EL (cell line): ENCODE measurements at places on chromosomes 12 and 14.
A peak's percentile ranks its signal among the peaks of the same experiment; 100 is the strongest.

GRCh38 chr14:92601757-92602417, 88.3 kb downstream of the RIN3 start:
- DNase-seq = no peak

DNA sequence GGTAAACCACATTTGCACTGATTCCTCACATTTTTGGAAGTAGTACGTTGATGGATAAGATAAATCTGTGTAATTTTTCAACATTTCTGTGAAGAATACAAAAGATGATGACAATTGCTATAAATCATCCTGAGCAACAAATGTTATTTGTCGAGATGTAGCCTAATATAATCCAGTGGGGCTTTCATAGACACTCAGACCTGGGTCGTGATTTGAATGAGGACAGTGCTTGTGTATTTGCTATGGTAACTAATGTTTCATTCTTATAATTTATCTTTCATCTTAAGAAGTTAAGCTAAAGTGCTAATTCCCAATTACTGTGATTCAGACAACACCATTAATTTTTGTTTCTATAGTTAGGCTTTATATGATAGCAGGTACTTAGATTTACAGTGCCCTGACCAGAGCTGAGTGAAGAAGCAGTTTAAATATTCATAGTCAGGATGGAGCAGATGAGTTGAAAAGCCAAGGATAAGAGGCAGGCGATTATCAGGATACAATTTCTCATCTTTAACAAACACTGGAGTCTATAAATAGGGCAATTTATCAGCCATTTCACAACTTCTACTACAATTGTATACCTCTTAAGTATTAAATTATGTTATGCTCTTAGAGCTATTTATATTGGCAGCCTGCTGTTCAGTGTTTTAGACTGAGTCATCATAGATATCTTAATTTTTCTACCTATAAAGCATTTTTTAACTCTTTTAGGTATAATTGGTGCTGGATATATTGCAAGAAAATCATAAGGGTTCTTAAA, 359.9 kb downstream of the TRHDE start:
- no peak for DNase-seq

- no peak for DNase-seq
Measured at GRCh38 chr12:93315907-93316622, 61.7 kb upstream of the NUDT4 start.

- no peak for DNase-seq
Measured at GRCh38 chr12:77606348-77606747, 224.3 kb upstream of the NAV3 start.

GRCh38 chr12:26823390-26823789, 9.6 kb downstream of the ITPR2 start:
- DNase-seq = peak; percentile 44

DNA sequence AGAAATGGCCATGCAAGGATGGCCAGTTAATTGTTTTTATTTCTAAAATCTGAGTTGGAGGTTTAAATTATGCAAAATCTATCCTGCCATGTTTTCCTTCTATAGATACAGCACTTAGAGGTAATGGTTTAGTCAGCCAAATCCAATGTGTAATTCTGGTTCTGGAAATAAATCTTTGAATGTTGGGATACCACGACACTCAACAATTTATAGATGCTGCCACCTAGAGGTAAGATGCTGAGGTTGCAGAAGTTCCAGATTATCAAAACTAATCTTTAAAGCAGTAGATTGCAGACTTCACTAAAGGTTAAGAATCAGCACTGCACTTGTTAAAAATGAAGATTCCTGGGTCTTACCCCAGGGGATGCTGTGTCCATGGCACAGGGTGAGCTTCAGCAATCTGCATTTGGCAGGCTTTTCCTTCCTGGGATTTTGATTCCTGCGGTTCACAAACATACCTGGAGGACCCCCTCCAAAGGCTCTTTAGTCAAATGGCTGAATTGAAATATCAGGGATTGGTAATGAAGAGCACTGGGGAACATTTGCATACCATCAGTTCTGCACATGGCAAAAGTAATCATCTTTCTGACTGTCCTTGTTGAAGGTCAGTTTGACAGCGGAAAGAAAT, 53.4 kb upstream of the ANO4 start:
- DNase-seq = peak; percentile 28

- DNase-seq = no peak
Measured at GRCh38 chr14:69500736-69501135, 16.2 kb downstream of the PLEKHD1 start.

DNA sequence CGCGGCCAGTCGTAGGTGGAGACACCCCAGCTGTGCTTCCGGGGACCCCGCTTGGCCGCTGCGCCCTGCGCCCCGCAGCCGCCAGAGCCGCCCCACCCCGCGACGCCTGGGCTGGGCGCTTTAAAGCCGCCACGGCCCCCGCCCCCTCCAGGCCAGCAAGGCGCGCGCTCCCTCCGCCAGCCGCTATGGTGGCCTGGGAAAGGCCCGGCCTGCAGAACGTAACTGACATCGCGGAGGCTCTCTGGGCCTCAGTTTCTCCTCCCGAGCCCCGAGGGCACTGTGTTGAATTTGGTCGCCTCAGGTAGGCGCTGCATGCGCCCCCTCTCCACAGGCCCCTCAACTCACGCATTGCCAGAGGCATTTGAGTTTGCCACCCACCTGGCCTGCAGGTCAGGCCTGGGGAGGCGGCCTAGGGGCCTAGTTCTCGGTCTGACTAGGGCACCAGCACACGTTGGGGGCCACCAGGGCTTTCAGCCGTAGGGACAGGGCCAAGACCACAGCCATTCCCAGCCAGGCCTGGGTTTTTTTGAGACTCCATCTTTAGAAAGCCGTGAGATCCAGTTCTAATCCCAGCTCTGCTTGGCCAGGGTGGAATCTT, at the start of gene NGB:
Gene NGB (minus strand): TSS at position 94 of the 598 bp plus-strand sequence. CDS start 269 bp downstream, outside the sequence.
- no peak for DNase-seq

DNA sequence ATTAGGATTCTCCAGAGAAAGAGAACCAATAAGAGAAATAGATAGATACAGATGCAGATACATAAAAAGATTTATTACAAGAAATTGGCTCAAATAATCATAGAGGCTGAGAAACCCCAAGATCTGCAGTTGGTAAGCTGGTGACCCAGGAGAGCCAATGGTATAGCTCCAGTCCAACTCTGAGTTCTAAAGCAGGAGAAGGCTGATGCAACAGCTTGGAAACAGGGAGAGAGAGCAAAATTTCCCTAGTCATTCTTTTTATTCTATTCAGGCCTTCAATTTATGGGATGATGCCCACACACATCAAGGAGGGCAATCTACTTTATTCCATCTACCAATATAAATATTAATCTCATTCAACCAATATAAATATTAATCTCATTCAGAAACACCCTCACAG, 218.2 kb downstream of the PRKD1 start:
- no peak for DNase-seq

GRCh38 chr12:93738199-93739058, 61.3 kb downstream of the CRADD start:
- no peak for DNase-seq

- DNase-seq = no peak
Measured at GRCh38 chr12:113088037-113088436, 31.5 kb downstream of the DTX1 start.

GRCh38 chr12:19338405-19338804, 100.9 kb upstream of the AEBP2 start:
- DNase-seq = peak; percentile 7

GRCh38 chr14:91273885-91274273, 29.4 kb upstream of the GPR68 start:
- no peak for DNase-seq

DNA sequence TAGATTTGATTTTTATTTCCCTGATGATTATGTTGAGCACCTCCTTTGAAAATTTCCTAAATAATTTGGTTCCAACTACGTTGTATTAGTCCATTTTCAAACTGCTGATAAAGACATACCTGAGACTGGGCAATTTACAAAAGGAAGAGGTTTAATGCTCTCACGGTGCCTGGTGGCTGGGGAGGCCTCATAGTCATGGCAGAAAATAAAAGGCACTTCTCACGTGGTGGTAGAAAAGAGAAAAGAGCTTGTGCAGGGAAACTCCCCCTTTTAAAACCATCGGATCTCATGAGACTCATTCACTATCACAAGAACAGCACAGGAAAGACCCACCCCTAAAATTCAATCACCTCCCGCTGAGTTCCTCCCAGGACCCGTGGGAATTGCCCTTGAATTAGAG, 372.3 kb downstream of the RPL10L start:
- no peak for DNase-seq

GRCh38 chr12:69095765-69096477, 143.4 kb upstream of the CPSF6 start:
- no peak for DNase-seq

DNA sequence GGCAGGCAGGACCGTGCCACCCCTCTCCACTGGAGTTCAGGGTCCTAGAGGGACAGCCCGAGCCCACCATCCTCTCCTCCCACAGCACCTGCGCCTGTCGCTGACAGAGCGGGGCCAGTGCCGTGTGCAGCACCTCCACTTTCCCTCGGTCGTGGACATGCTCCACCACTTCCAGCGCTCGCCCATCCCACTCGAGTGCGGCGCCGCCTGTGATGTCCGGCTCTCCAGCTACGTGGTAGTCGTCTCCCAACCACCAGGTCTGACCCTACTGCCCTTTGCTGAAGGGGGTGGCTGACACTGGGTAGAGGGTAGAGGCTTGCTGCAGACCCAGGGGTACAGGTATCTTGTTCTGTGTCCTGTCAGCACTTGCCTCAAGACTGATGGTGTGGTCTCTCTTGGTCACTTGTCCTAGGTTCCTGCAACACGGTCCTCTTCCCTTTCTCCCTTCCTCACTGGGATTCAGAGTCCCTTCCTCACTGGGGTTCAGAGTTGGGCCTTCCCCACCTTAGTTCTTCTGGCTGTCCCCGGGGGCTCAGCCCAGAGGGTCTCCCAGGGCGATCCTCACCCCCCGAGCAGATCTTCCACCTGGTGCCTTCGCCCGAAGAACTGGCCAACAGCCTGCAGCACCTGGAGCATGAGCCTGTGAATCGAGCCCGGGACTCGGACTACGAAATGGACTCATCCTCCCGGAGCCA, 42.0 kb downstream of the SH2B3 start:
- no peak for DNase-seq

- DNase-seq = no peak
Measured at GRCh38 chr14:86203843-86204242, 673.9 kb downstream of the FLRT2 start.

DNA sequence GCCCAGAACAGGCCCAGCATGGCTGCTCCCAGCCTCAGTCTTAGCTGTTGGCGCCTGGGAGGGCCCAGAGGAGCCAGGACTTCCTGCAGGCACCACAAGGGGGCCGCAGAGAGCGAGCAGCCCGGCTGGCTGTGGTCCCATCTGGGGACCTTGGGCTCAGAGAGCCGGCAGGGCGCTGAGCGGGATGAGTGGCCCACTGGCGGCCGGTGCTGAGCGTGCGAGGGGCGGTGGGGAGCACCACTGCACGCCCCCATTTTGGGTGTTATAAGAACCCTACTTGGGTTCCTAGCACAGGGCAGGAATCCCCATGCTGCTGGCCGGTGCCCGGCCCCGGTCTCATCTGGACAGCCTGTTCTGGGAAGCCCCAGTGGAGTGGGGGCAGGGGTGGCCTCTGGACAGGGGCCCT, 25.9 kb upstream of the CRIP2 start:
- DNase-seq = peak; percentile 38

DNA sequence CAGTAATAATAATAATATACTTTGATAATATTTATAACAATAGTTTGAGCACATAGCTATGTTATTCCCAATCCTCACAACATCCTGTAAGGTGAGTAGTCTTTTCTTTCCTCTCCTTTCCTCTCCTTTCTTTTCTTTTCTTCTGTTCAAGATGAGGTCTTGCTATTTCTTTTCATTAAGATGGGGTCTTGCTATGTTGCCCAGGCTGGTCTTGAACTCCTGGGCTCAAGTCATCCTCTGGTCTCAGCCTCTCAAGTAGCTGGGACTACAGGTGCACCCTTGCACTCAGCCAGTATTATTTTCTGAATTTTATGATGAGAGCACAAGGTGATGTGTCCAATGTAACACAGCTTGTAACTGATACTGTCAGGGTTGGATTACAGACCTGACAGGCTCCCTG, 134.6 kb downstream of the OTOGL start:
- no peak for DNase-seq

GRCh38 chr12:88420457-88420856, 159.8 kb downstream of the KITLG start:
- peak; percentile 90 for DNase-seq

DNA sequence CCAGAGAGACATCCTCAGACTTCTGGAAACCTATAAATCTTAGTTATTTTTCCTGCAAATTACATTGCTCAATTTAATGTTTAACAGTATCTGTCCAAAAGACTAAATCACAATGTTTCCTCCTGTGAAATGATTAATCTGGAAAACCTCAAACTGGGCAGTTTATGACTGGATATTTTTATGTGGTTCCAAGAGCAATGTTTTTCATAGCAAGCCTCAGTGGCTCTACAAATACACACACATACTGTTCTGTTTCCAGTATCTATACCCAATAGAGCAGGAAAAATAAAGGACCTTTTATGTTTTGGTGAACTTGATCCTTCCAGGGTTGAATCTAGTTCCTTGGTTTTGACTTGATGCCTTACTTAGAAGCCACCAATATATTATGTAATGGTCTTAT, 9.2 kb downstream of the NID2 start:
- no peak for DNase-seq

GRCh38 chr12:57519796-57520052, 590 bp downstream of the DDIT3 start:
- DNase-seq = no peak
